Stimulated activated CD8-positive, alpha-beta memory T cell treated with anti-CD3 and anti-CD28 coated beads, Interleukin-15, amount 100 ng/mL, for 1 hour (primary cell): ENCODE measurements at places on chromosomes 5 and 9.

DNA sequence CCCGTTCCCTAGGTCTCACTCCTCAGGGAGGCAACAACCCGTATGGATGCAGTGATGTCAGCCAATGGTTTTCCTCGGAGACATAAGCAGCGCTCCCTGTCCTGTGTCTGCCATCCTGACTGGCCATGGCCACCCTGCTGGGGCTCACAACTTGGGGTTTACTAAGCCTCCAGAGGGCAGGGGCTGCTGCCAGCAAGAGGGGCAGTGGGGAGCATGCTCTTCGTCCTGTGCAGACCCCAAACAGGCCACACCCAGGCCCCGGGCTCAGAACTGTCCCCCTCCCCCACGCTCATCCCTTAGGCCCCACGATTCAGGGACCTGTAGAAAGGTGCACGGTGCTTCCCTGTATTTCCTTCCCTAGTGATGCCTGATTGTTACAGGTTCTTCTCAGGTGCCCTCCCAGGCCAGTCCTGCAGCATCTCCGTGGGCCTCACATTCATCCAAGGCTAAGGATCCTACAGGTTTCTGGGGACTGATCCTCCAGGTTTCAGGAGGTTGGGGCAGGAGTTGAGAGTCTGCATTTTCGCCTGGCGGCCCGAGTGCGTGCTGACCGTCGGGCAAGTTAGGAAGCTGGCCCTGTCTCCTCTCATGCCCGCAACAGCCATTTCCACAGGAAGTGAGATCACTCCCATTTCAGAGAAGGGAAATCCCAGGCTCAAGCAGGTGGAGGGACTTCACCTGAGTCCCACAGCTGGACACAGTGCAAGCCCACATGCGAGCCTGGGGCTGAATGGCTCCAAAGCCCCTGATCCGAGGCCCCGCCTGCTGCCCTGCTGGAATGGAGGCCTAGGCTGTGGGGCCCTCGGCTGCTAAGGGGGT lies 217.6 kb downstream of the ROR2 start:
- no peak for DNase-seq

DNA sequence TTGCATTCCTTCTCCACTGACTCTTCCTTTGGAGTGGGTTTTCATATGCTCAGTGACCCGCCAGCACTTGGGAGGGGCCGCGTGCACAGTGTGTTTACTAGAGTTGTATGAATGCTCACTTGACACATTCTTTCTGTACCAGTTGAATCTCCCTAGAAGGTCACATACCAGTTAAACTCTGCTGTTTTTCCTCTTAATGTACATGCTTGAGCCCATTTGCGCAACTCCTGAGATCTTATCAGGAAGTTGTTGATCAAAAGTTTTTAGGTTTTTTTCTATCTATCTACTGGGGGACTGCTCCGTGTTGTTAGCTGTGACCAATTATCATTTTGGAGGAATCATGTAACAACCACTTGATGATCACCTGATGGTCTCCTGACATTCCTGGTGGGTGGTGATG lies 392.7 kb downstream of the CDH9 start:
- DNase-seq = no peak

DNA sequence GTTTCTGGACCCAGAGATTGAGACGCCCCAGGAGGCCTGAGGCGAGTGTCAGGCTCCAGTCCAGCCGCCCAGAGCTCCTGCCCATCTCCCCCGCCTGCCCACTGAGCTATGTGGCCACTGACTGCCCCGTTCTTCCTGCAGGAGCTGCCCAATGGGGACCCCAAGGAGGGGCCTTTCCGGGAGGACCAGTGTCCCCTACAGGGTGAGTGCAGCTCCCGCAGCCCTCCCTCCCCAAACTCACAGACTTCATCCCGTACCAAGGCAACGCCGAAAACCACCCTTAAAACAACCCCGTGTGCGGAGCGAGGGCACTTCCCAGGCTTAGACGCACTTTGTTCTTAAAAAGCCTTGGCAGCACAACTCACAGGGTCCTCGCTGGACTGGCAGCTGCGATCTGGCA lies 23.4 kb downstream of the NKD2 start:
- no peak for DNase-seq

DNA sequence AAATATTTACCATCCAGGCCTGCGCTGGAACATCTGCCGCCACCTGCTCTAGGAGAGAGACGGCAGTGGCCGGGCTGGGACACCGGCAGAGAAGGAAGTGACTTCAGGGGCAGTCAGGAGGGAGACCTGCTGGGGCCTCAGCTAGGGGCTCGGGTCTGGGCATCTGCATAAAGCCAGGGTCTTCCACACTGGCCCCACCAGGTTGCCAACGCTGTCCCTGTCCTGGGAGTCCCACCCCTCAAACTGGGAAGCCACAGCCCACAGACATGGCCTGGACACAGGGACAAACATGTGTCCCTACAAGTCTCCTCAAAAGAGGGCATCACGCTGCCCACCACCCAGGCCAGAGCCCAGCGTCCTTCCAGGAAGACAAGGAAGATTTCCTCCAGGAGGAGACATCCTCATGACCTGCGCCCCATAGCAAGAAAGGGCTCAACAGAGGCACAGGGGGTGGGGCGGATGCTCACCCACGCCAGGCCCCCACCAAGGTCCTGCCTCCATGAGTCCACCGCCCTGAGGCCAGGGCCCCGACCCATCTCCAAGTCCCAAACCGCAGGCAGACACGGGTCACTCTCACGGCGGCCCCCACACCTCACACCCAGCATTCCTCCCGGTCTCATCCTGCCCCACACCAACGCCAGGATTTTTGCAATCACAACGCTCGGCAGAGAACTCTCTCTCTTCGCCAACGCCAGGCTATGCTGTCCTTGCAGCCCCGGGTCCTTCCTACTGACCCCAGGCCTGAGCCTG lies 9.0 kb downstream of the VAV2 start:
- DNase-seq = no peak

DNA sequence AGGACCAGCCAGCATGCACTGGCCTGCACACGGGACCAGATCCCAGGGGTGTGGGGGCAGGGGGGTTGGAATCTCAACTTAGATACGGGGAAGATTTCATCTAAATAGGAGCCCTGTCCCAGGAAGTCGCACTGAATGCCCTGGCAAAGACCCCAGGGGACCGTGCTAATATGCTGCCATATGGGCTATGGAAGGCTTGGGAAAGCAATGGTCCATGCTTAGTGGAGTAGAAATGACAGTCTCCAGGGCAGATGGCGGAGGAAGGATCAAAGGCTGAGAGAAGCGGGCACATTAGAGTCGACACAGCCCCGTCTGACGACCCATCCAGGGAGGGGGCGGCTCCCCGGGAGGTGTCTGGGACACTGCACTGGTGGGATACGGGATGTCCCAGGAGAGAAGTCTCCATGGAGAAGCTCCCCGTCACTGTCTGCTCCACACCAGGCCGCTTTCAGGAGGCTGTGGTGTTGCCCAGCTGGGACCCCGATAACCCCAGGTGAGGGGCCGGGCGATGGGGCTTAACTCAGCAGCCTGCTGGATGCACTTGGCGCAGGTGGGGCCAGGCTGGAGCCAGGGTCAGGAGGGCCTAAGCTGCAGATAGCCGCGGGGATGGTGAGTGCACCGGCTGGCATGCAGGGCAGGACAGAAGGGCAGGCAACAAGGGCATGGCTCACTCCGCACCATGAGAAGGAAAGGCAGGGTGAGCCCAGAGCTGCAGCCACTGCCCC lies 377.7 kb upstream of the IRX1 start:
- no peak for DNase-seq

GRCh38 chr9:107994648-107995047 lies 505.1 kb upstream of the KLF4 start:
- DNase-seq = no peak

GRCh38 chr9:124284940-124285441 lies 27.2 kb downstream of the NEK6 start:
- no peak for DNase-seq

DNA sequence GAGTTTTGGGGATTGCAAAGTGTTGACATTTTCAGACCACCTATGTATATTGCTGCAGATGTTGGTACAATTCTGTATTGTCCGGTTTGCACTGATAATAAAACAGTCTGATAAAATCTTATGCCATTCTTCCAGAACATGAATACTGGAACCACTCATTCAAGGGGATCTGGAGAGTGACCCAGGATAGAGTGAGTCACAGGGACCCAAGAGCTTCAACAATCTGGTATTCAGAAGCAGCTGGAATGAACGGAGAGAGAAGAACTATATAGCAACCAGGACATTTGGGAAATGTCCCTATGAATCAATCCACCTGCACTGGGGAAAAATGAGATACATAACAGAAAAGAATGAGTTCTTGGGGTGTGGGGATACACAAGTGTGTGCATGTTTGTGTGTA lies 73.3 kb downstream of the SH3TC2 start:
- DNase-seq = no peak

GRCh38 chr9:31259824-31260223 lies 1124.6 kb upstream of the ACO1 start:
- DNase-seq = no peak
